Naive B cell (primary cell): ENCODE measurements at places on chromosomes 4 and X. TPM values are rescaled to one million over a fixed set of nuclear protein-coding genes. Genes with fewer than 3 reads are reported as not detected.

ODAPH gene
- not detected for polyA plus RNA-seq

TMPRSS11E gene
- polyA plus RNA-seq: not detected

TLR10 gene
- polyA plus RNA-seq: 107 TPM

BGN gene
- not detected for polyA plus RNA-seq

BANK1 gene
- polyA plus RNA-seq: 501 TPM

DNA sequence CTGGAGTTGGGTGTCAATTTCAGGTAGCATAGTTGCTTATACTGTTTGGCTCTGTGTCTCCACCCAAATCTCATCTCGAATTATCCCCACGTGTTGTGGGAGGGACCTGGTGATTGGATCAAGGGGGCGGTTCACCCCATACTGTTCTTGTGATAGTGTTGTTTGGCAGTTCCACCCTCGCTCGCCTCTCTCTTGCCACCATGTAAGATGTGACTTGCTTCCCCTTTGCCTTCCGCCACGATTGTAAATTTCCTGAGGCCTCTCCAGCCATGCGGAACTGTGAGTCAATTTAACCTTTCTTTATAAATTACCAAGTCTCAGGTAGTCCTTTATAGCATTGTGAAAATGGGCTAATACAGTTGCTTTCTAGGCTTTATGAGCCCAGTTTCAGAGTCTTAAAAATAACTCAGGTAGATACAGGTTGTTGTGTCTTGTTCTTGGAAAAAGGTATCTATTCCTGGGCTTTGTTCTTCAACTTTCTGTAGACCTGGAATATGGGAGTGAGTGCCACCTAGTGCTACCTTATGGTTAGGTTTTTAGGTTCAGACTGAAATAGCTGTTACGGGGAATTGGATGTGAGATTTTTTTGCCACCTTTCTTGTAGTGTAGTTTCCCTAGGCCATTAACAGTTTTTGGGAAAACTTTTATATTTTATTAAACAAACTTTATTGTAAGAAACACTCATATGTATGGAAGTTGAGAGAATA lies 15.6 kb downstream of the PGK1 start:
- DNase-seq: no peak

GRCh38 chr4:174420316-174420715 lies 102.0 kb downstream of the HPGD start:
- DNase-seq: no peak

DNA sequence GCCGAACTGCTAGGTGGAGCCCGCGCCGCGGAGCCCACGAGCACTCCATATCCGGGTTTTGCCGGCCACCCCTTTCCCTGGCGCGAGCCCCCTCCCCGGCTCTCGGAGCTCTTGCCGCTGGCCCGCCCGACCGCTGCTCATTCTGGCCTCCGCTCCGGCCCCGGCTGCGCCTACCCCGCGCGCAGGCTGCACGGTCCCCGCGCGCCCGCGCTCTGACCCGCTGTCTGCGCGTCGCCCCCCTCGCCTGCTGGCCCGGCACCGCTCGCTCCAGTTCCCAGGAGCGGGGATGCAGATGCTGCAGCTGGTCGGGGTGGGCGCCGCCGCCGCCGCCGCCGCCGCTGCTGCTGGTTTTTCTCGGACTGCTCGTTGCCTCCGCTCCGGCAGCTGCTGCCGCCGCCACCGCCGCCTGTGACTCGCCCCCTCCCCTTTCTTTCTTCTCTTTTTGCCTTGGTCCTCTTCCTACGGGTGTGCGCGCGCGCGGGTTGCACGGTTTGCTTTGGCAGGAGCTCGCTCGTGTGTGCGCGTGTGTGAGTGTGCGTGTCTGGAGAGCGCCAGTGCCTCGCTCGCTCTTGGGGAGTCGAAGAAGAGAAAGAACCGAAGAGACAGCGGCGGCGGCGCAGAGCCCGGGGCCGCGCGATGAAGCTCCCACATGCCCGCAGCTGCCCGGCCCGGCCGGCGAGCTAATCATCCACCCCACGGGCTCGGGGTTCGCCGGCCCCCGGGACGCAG lies at the start of gene ADGRL3:
TSS of gene ADGRL3 (plus strand) at position 140 of the 729 bp plus-strand sequence.
- no peak for DNase-seq
